ENCODE measurements at places on chromosomes 5 and 9.
A peak's percentile ranks its signal among the peaks of the same experiment; 100 is the strongest.

DNA sequence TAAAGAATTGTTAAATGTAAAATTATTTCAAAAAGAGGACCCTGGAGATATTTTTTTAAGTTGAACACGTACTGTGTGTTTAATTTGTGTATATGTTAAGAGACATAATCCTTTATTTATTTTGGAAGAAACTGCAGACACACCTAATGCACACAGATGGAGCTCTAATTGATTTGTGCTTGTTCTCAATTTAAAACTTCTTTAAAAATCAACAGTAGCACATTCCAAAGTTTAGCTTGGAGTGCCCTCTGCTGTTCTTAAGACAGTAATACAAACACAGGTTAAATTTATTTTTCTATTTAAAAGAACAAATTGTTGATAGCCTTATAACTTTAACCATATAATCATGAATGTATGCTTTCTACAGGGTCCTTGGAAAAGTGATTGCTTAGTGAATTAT, 277.6 kb upstream of the ADAMTS16 start:
- peak; percentile 42 for DNase-seq

DNA sequence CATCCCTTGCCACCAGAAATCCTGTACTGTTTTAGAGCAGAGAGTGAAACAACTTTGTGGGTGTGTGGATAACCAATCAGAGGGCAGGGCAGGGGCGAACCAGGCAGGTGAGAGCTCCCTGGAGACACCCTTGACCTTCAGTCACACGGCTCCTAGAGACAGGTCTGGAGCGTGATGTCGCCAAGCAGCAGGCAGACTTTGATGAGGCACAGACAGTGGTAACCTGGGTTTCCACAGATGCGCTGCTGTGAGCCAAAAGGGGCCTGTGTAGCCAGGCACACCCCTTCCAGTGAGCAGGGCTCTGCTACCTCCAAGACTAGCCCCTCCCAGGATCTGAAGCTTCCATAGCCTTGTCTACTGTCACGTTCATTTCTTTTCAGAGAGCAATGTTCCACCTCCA, 317.8 kb upstream of the ADCY2 start:
- no peak for DNase-seq

DNA sequence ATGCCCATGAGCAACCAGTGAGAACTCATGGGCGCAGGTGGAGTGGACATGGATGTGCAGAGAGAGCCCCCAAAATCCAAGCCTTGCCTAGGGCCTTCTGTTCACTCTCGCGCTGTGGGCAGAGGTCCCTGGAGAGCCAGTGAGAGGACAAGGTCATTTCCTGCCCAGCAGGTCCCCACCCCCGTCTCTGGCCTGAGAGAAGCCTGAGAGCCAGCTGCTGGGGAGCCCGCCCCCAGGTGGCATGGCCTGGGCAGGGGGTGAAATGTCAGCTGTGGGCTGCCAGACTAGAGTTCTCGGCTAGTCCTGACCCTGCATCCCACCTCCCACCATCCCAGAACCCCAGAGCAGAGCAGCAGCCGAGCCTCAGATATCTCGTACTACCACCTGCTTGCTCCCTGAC, 85.3 kb downstream of the BARX1 start:
- no peak for DNase-seq

DNA sequence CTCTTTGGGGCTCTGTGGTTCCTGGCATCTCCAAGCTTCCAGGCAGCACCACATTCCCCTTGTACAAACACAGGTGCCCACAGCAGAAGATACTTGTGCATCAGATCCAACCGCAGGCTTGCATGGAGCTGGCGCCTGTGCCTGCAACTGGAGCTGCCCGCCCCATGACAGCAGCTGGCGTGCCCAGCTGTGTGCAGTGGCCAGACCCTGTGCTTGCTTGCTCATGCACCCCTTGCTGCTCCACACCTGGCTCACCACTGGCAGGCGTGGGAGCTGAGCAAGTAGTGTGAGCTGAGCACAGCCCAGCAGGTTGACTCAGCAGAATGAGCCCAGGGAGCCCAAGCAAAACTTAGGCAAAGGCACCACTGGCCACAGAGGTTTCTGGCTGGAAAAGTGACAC, 84.4 kb upstream of the STARD4 start:
- DNase-seq, result no peak

DNA sequence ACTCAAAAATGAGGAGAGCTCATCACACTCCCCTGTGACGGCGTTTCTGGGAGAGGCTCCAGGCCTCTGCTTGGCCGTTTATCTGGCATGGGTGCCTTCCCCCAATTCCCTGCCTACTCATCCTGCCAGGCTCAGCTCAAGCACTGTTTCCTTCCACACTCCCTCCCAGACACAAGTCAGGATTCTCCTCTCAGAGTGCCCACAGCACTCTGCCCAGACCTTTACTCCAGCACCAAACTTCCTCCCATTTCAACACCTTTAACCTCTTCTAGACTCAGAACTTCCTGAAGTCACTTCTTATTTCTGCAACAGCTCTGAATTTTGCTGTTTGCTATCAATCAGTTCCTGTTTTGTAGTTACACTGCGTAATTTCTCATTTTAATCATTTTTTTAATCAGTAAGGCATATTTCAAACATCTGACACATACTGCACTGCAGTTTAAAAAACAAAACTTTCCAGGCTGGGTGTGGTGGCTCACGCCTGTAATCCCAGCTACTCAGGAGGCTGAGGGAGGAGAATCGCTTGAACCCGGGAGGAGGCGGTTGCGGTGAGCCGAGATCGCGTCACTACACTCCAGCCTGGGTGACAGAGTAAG, 16.0 kb downstream of the TRMO start:
- no peak for DNase-seq

- no peak for DNase-seq
Measured at GRCh38 chr9:87237336-87237735, 260.3 kb upstream of the DAPK1 start.

DNA sequence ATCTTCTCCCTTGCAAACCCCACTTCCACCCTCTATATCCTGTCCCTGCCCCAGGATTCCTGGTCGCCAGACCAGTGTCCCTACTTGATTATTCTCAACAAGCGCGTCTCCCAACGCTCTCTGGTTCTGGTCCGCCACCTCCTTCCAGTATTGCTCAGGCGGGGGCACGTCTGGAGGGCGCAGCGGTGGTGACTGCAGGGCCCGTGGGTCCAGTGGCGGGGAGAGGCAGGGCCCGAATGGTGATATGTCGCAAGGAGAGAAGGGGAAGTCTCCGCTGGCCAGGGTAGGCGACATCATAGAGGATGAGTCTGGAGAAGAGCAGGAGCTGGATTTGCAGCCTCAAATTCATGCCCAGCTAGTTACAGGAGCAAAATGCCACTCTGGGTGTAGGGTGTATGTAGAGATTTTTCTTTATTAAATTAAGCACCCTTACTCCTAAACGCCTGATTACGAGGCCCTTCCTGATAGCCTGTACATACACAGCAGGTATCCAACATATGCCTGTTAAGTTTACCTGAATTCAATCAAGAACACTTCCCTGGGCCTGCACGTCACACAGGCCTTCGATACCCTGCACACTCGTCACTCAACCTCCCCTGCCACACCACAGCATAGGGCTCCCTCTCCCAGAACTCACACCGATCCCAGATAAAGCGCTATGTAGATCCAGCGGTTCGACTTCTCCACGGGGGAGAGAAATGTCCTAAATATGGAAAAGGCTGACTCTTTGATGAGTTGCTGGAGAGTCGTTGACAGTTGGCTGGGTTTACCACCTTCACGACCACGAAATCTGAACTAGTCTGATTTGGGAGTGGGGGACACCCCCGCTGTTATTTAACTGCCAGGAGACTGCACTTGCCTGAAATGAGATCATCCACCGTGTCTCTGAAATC, 4.8 kb downstream of the MCIDAS start:
- peak; percentile 14 for DNase-seq

- DNase-seq, result no peak
Measured at GRCh38 chr9:10396615-10397014, 216.2 kb downstream of the PTPRD start.

GRCh38 chr5:75021219-75021618, 31.1 kb downstream of the GCNT4 start:
- no peak for DNase-seq

GRCh38 chr5:41154491-41154890, 58.8 kb downstream of the C6 start:
- DNase-seq, result no peak

- DNase-seq, result no peak
Measured at GRCh38 chr9:127201071-127201541, 63.5 kb upstream of the GARNL3 start.

All from GM20000 (cell line).